ENCODE measurements at places on chromosomes 1 and 21.

- no peak for DNase-seq
These were observed 98.6 kb upstream of the PPP2R5A start for GRCh38 chr1:212186427-212187207.

DNA sequence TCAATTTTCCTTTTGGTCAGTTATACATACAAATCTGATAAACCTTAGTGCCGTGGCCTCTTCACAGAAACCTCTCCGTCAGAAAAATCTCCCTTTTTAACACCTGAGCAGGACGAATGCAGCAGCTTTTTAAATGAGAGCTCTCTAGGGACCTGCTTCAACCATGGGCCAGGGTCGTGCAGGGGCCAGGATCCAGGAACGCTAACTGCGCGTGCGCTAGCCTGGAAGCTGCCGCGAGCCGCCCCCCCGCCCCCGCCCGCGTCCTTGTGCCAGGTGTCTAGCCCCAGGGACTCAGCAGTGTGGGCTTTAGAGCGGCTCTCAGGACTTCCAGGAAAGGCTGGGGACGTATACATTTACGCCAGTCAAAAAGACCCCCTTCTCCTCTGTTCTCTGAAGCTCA is 136.8 kb upstream of the FMN2 start:
- no peak for DNase-seq

DNA sequence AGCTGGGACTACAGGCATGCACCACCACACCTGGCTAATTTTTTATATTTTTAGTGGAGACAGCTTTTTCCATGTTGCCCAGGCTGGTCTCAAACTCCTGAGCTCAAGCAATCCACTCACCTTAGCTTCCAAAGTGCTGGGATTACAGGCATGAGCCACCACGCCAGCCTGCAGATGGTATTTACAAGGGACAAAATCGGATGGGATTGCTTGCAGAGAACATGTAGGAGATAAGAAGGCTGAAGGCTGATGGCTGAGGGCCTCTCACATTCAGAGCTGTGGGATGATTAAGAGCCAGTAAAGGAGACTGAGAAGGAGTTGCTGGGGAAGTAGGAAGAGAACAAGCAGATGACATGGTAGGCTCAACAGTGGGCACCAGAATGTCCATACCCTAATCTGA is 24.0 kb upstream of the QSOX1 start:
- no peak for DNase-seq

DNA sequence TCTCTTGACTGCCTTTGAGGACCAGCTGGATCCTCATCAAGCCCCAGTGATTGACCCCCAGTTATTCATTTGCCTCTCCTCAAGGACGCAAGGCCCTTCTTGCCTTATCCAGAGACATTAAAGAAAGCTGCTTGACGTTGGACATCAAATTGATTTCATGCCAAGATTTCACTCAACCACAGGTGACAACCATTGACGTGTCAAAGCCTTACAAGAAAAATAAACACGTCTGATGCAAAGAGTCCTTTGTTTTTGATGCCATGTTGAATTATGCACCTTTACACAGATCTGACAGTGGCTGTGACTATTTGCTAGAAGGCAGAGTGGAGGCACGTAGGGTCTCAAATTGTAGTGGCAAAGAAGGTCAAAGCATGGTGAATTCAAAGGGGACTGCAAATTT is 666.2 kb upstream of the CAMK1G start:
- DNase-seq = no peak

DNA sequence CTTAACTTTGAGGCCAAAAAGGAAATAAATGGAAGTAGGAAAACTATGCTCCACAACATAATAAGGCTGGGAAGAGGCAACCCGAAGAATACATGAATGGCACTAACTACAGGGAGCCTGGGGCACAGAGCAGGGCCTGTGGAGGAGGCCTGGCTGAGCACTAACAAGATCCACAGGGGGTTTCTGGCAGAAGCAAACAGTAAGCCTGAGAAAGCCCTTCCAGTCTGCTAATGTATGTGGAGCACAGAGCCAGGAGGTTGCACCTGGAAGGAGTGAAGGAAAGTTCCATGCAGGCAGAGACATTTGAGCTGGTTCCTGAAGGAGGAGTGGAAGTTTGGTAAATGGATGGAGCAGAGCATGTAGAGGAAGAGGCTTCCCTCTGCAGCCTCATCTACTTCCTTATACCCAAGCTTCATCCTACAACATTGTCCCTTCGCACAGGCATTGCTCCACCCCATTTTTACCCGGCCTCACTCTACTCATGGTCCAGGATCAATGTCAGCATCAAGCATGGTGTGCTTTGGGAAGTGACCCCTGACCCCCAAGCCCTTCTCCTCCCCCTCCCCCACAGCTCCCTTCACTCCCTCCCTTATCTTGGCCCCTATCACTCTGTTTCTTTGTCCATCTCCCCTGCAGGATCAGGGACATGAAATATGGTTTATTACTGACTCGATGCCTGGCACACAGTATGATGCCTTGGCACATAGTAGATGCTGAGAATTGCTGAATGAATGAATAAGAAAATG is 23.3 kb downstream of the SHISA4 start:
- DNase-seq = no peak

Measured in stimulated activated CD4-positive, alpha-beta T cell treated with anti-CD3 and anti-CD28 coated beads, TNF-alpha, amount 100 ng/mL, for 24 hours (primary cell).